ENCODE measurements at places on chromosomes 16 and 17. TPM values are rescaled to one million over a fixed set of nuclear protein-coding genes. Genes with fewer than 3 reads are reported as not detected.
A peak's percentile ranks its signal among the peaks of the same experiment; 100 is the strongest.

The SYNGR3 gene
- 38.6 TPM for total RNA-seq

DNA sequence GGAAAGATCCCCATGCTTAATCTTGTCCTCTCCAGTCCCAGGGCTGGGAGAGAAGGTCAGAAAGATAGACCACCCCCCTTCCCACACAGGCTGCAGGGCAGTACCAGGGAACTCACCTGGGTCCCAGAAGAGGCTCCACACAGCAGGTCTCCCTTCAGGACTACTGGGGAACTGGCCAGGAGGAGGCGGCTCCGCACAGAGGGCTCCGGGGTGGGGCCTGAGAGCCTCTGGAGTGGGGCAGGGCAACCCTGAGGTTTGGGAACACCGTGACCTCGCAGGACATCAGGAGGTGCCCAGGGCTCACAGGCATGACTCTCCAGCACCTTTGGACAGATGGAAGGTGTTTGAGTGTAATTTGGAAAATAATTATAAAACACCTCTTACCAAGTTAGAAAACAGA lies 11.0 kb downstream of the ABCA3 start:
- DNase-seq = no peak

GRCh38 chr17:10807704-10808128 lies 3.8 kb upstream of the TMEM238L start:
- DNase-seq = no peak

DNA sequence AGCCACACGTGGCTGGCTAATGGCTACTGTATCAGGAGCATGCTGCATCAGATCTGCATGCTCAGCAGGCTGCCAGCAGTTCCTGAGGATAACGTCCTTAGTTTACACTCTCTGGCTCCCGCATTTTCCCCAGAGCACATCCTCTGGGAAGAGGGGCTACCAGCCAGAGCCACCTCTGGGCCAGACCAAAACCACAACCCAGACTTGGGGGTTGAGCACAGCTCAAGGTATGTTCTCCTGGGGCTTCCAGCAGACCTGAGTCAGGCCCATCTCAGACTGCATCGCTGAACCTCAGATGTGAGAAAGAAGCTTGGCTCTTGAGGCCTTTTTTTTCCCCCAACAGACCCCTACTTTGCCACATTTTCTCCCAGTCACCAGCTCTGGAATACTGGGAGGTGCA lies 23.7 kb upstream of the WSCD1 start:
- DNase-seq = no peak

The CRHR1 gene
- total RNA-seq = not detected

The SMTNL2 gene
- not detected for total RNA-seq

DNA sequence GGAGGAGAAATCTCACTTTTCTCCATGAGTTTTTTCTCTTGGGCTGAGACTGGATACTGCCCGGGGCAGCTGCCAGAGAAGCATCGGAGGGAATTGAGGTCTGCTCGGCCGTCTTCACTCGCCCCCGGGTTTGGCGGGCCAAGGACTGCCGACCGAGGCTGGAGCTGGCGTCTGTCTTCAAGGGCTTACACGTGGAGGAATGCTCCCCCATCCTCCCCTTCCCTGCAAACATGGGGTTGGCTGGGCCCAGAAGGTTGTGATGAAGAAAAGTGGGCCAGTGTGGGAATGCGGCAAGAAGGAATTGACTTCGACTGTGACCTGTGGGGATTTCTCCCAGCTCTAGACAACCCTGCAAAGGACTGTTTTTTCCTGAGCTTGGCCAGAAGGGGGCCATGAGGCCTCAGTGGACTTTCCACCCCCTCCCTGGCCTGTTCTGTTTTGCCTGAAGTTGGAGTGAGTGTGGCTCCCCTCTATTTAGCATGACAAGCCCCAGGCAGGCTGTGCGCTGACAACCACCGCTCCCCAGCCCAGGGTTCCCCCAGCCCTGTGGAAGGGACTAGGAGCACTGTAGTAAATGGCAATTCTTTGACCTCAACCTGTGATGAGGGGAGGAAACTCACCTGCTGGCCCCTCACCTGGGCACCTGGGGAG lies 19.1 kb downstream of the NGFR start:
- no peak for DNase-seq

- no peak for DNase-seq
These were observed 51.9 kb downstream of the ABCA8 start for GRCh38 chr17:68903286-68903685.

- DNase-seq = peak; percentile 92
These were observed 7.8 kb downstream of the SUPT4H1 start for GRCh38 chr17:58344047-58344790.

The BCO1 gene
- total RNA-seq = not detected

The MXRA7 gene
- total RNA-seq = 17.4 TPM

DNA sequence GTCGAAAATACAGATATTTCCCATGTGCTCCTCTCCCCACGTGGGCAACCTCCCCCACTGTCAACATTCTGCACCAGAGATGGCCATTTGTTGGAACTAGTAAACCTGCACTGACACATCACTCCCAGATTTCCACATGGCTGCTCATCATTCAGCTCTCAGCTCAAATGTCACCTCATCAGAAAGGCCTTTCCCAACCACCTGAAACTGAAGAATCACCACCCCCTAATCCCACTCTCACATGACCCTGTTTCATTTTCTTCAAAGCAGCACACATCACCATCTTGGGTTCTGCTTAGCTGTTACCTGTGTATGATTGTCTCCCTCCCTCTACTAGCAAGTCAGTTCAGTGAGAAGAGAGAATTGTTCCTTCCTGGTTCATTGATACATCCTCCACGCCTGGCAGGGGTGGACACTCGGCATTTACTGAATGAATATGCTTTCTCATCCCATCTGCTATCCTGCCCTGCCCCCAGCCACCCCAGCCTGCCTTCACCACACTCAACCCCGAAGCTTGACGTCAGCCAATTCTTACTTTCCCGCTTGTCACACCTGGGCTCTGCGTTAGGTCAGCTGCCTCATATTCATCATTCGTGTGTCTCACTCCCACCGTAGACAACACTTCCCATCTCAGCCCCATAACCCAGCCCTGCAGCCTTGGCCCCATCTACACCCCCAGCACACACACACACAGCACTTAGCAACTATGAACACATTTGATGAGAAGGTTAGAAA lies 1.5 kb downstream of the C17orf114 start:
- DNase-seq = no peak

- no peak for DNase-seq
These were observed 28.8 kb downstream of the AATF start for GRCh38 chr17:36977568-36977967.

The GDPD3 gene
- total RNA-seq = 20.5 TPM

The SAMD14 gene
- 3.3 TPM for total RNA-seq

The ARL5C gene
- 0.12 TPM for total RNA-seq

DNA sequence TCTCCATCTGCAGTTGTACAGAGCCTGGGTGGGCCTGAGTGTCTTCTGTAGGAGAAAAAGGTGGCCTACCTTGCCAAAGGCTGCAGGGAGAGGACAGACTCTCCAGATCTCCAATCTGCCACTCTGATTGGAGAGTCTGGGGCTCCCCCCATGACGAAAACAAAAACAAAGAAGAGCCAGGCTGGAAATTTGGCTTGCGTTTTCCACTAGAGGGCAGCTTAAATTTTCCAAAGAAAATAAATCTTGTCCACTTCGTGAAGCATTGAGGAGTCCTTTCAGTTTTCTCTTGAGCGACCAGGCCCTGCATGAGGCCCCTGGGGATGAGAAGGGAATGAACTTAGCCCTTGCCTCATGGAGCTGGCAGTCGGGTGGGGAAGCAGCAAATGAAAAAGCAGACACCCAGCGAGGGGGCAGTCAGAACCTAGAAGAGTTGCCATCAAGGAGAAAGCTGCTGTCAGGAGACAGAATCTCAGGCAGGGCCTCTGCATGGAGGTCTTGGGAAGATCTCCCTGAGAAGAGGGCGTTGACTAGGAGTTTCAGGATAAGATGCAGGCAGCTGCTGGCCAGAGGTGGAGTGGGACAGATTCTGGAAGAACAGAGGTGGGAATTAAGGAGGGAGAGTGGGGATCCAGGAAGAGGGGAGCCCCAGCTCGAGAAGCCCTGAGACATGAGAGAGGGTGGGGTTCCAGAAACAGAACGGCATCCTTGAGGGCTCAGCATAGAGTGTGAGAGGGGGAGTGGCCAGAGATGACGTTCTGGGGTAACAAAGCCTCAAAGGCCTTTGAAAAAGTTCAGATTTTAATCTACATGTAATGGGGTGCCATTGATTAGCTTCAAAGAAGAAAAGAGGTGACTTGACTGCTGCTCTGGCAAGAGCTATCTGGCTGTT lies 8.4 kb upstream of the SHCBP1 start:
- no peak for DNase-seq

GRCh38 chr17:71187145-71187878 lies 933.5 kb upstream of the SOX9 start:
- DNase-seq = no peak

GRCh38 chr17:39753514-39754160 lies 15.9 kb downstream of the GRB7 start:
- peak; percentile 74 for DNase-seq

GRCh38 chr17:77372444-77373298 lies 231.9 kb downstream of the SEC14L1 start:
- peak; percentile 83 for DNase-seq

DNA sequence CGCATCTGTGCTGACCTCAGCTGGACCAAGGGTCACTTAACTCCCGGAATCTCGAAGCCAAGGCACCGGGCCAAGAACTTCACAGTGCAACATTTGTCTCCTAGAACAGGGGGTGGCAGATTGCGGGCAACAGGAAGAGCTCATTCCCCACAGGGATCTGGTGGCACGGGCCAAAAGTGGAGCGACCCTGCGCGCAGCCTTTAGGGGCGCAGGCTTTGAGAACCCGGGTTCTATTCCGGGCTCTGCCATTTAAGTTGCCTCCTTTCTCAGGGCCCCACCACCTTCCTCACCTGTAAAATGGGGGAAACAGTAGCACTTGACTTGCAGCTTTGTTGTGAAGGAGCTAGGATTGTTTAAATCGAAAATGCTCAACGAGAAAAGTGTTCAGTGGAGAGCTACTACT lies 651 bp downstream of the SHMT1 start:
- DNase-seq = peak; percentile 6

DNA sequence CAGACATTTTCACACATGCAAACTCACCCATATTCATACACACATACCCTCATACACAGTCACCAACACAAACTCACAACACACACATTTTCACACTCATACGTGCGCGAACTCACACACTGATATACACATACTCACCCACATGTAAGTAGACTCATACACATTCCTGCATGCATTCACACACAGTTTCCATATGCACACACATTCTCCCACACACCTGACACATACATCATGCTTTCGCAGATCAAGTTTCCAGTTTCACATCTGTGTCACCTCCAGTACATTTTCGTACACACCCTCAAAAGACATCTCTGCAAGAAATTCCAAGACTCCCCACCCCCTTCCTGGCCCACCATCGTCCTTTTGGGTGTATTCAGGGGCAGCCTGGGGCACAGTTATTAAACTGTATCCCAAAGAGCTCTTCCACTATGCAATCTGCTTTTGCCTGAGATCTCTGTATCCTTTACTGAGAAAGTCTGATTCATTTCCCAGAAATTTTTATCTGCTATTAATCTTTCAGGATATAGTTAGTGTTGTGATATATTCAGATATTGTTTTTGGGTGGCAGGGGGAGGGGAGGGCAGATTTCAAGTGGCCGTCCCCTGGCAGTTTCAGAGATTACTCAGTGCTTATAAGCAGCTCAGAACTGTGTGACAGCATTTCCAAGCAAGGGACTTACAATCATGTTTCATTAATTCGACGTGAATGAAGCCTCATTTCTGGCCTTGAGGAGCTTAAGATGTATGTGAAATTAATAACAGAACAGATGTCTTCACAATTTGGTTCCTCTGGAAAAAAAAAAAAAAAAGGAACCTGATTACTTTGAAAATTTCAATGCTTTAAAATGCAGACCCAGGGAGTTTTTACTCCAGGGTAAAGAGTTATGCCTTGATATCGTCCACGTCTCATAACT lies 35.3 kb upstream of the MMP2 start:
- no peak for DNase-seq

- DNase-seq = no peak
These were observed 8.5 kb downstream of the CMTM4 start for GRCh38 chr16:66687906-66688625.

DNA sequence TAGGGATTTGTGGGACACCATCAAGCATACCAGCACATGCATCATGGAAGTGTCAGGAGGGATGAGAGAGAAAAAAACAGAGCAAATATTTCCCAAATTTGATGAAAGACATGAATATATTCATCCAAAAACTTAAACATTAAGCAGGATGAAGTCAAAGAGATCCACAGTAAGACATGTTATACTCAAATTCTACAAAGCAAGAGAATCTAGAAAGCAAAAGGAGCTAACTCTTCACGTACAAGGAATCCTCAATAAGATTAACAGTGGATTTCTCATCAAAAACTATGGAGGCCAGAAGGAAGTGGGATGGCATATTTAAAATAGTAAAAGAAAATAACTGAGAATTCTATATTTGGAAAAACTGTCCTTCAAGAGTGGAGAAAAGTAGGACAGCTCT lies 374.8 kb downstream of the ZFHX3 start:
- DNase-seq = no peak

DNA sequence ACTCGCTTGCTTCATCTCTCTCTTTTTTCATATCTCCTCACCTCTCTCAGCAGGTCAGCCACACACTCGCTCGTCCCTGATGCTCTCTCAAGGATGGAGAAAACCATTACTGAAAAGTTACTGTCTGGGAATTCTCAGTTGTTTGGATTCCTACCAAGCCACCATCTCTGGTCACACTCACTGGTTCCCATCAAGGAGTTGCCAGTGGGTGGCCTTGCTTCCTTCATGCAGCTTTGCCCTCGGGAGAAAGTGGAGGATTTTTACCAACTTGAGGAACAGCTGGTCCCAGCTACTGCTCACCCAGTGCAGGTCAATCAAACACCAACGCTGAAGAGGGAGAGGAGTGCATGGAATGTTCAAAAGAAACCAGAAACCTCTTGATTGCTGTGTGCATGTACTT lies 25.3 kb downstream of the MEOX1 start:
- DNase-seq = no peak

DNA sequence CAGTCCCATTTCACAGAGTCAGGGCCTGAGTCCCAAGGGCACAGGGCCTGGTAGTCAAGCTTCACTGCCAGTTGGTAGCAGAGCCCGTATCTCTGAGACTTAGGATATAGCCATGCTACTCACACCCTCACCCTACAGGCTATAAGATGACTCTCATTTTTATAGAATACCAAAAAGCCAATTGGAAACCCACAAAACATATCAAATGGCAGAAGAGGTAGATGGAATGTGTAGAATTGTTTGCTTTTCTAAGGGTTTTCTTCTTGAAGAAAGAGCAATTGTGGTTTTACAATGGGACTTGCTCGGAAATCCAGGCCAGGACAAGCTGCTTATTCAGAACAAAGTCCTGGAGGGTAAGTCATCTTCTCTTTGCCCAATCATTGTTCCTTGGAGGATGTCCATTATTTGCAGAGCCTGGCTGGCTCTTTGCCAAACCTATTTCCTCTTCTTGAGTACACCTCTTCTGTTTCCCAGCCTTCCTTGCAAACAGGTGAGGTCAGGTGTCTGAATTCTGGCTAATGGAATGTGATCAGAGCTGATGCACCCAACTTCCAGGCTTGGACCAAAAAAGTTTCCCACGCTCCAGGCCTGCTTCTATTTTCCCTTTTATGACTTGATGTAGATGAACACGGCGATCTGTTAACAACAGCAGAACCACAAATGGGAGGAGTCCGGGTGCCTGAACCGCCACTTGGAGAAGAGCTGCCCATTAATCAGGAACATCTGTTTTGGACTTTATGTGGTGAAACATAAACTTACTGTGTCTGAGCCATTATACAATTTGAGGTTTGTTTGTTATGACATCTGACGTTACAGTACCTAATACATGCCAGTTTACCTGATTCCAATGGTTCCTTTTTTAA lies 16.9 kb upstream of the CCL22 start:
- no peak for DNase-seq

GRCh38 chr16:51755039-51755501 lies 604.0 kb upstream of the SALL1 start:
- DNase-seq = no peak

The CEP20 gene
- total RNA-seq = 59.4 TPM

The HSD17B1 gene
- total RNA-seq = 1.8 TPM
